Kidney epithelial cell (primary cell): ENCODE measurements at places on chromosomes 16 and 17.

- no peak for DNase-seq
Measured at GRCh38 chr17:51362811-51363585, 102.7 kb downstream of the UTP18 start.

GRCh38 chr17:57556320-57556719 is 188.8 kb downstream of the CCDC182 start:
- DNase-seq, result no peak

- DNase-seq, result no peak
Measured at GRCh38 chr17:9705745-9706144, 60.4 kb downstream of the USP43 start.

DNA sequence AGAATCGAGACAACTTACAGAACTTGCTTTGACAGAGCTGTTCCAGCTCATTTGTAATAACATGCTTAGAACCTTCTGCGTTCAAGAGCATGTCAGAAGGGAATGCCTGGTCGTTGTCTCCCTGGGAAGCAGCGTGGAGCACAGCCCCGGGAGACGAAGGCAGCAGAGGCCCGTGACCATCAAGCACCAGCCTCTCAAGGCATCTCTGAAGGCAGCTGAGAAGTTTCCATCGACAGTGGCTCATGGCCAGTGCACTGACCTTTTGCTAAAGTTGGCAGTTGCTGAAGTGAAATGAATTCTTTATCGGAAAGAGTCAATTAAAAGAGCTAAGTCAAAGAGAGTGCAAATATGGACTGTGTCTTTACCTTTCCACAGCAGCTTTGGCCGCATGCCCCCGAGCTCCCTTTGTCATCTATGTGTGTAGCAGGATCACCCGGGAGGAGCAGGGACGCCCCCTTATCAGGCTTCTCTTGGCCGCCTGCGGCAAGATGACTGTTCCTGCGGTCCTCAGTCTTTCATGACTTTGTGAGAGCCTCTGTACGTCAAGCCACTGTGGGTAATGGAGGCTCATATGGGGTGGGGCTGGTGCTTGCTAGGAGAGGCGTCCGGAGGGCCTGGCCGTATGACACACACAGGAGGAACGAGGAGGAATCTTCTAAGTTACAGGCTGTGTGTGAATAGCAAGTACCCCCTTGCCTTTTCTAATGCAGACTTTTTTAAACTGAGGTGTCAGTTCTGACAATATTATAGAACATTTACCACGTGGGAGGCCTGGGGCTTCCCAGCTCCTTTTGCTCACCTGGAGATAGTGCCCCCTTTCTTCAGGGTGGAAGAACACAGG is 54.2 kb downstream of the LDHD start:
- DNase-seq, result no peak

- DNase-seq, result no peak
Measured at GRCh38 chr17:10120749-10121148, 77.7 kb downstream of the GAS7 start.
